ENCODE measurements at places on chromosomes 2 and 18. TPM values are rescaled to one million over a fixed set of nuclear protein-coding genes. Genes with fewer than 3 reads are reported as not detected.

- DNase-seq: no peak
These were observed 56.2 kb downstream of the CYP27C1 start for GRCh38 chr2:127163921-127164320.

DNA sequence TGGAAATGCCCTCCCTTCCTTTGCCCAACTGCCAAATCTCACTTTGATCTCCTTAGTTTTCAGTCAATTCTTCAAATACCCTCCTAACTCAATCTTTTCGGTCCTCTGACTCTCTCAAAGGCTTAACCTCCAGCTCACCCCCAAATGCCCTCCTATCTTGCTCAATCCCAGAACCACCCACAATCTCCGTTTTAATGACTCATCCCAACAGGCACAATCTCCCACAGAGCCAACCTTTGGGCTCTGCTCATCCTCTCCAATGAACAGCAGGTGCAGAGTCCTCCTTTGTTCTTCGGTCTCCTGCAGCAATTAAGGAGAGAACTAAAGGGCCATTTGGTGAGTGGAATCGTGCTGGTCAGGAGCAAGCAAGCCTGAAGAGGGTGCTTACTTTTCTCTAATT, 366.1 kb upstream of the CRIM1 start:
- DNase-seq: no peak

GRCh38 chr18:3623769-3624545, 174.0 kb downstream of the TGIF1 start:
- no peak for DNase-seq

DNA sequence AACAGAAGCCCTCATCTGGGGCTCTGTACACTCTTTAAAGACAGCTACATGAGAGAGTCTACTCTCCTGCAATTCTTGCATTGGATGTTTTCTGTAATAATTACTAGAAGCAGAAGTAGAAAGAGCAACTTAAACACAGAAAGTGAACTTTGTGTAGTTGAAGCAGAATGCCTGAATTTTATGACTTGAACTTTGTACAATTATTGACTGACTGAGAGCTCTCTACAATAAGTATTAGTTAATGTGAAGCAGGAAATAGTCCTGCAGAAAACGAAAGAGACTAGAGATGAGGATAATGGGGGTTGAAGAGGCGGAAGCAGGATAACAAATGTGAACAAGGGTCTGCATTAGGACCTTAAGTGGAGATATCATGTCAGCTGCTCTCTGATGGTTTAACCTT, 79.2 kb upstream of the STK39 start:
- DNase-seq: no peak

DNA sequence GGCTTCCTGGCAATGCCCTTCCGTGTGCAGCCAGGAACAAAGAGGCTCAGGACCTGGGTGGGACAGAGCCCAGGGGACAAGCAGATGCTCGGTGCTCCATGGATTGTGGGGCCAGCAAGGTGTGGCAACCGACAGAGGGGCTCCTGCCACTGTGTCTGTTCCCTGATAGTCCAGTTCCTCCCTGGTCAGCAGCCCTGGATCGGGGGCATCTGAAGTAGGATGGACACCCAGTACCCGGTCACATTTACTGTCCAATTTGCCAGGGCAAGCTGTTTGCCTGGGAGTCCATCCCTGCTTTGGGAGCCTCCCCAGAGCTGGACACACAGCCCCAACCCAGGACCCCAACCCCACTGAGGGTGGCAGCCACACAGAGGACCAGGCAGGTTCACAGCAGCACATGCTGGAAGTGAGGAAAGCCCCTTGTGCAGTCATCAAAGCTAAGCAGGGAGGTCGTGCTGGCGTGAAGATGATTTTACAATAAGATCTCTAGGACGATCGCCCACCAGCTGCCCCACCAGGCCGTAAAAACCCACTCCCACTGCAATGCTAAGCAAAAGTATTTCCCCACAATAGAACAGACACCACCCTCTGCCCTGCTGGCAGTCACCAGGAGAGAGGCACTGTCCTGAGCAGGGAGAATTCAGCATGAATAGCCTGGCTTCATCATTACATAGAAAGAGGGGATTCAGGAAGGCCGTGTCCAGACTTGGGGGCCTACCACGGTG, 141.7 kb downstream of the NDUFA10 start:
- no peak for DNase-seq

DNA sequence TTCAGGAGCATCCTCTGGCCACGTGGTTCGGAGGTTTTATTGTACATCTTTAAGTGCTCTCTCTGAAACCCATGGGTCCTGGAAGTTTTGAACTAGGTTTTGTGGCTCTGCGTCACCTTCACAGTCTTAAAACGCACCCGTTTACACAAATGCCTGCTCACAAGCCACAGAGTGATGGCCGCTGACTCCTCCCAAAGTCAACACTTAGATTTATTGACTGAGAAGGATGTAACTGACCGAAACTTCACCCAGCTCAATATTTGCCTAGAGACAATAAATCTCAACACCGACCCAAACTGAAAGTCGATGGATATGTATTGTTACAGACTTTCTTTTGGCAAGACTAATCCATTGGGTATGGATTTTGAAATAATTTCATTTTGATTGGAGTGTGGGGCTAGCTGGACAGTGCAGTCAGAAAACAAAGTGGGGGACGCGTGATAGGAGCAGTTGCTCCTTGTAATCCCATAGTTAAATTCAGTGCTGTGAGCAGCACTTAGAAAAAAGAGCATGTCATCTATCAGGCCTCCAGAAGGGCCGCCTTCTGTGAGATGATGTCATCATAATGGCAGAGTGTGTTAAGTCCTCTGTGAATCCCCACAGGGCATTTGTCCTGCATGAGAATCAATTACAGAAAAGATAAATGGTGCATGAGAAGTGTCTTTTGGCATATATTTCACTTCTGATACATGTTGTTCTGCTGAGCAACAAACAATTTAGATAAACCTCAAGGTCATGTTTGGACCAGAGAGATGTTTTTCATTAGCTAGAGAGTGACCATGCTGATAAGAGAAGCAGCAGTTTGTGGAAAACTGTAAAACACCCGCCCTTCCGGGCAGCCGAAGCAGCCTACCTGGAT, 183.7 kb downstream of the INO80D start:
- no peak for DNase-seq

GRCh38 chr2:170180031-170180566, 2.2 kb downstream of the MYO3B start:
- no peak for DNase-seq

DNA sequence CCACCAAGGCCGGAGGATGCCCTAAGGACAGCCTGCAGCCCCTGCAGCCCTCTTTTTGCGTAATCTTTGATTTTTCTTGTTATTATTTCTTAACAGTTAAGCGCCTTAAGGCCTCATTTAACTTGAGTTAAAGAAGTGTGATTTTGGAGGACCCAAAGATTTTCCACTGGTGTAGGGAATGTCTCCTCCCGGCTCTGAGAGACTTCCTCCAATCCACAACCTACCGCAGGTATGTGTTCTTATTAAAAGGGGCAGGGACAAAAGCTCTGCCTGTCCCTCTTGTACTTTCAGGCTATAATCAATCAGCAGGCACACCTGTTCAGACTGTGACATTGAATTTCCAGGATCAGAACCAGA, 285.1 kb downstream of the PRKCE start:
- no peak for DNase-seq

DNA sequence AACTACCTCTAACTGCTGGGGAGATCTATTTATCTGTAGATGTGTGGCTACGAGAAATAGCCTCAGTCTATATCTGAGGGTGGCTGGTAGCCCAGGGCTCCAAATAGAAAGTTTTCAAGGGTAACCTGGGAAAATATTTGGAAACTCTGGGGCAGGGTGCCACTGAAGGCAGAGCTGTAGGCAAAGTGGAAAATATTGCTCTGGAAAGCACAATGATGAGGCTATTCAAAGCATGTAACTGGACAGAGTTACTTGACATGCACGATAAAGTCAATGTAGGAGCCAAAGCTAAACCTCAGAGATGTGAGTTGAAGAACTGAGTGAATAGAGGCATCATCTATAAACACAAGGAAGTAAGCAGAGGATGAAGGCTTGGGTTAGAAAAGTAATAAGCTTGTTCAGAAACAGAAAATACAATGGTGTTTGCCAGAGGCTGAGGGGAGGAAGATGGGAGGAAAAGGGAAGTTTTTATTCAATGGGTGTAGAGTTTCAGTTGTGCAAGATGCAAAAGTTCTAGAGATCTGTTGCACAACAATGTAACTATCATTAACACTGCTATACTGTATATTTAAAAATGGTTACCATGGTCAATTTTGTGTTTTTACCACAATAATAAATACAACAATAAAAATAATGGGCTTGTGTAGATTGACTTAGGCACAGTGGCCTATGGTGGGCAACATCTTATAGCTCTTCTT, 171.6 kb downstream of the MBD2 start:
- no peak for DNase-seq

DNA sequence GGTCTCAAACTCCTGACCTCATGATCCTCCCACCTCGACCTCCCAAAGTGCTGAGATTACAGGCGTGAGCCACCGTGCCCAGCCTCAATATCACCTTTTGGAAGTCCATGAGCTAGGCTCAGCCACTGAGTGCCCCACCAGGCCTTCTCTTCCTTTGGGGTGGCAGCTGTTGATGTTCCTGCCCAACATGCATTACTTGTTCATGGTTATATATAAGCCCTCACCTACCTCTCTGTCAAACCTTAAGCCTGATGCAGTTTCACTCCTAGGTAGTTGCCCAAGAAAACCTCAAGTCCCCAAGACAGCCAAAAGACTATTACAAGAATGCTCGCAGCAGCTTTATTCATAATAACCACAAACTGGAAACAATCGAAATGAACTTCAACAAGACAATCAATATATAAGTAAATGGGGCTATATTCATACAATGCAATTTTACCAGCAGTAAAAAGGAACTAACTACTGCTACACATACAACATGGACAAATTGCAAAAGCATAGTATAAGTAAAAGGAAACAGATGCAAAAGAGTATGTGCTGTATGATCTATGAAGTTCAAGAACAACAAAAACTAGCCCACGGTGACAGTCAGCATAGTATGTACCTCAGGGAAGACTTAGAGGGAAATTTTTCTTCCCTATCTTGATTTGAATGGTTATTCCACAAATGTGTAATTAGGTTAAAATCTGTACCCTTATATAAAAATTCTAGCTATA, 59.6 kb upstream of the REL start:
- no peak for DNase-seq

GRCh38 chr2:23554054-23554697, 169.2 kb downstream of the KLHL29 start:
- DNase-seq: no peak

DNA sequence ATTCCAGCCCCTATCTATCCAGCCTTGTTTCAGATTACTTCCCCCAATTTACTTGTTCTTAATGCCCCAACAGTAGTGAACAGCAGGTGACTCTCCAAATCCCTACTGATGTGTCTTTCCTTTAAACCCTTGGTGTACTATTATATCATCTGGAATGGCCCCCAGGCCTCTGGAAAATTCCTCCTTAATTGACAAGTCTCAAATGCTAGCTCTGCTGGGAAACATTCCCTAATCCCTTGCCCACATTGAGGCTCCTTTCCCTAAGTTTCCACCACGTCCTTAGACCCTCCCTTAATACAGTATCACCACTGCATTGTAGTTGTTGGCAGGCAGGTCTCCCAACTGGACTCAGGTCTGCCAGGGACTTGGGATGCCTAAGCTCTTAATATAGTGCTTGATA, 41.0 kb downstream of the MYO3B start:
- DNase-seq: no peak

GRCh38 chr2:5188636-5189035, 503.5 kb upstream of the SOX11 start:
- DNase-seq: no peak

- DNase-seq: no peak
These were observed 724.2 kb upstream of the REG3G start for GRCh38 chr2:78301166-78301789.

GRCh38 chr2:15116830-15117229, 444.3 kb downstream of the NBAS start:
- DNase-seq: no peak

DNA sequence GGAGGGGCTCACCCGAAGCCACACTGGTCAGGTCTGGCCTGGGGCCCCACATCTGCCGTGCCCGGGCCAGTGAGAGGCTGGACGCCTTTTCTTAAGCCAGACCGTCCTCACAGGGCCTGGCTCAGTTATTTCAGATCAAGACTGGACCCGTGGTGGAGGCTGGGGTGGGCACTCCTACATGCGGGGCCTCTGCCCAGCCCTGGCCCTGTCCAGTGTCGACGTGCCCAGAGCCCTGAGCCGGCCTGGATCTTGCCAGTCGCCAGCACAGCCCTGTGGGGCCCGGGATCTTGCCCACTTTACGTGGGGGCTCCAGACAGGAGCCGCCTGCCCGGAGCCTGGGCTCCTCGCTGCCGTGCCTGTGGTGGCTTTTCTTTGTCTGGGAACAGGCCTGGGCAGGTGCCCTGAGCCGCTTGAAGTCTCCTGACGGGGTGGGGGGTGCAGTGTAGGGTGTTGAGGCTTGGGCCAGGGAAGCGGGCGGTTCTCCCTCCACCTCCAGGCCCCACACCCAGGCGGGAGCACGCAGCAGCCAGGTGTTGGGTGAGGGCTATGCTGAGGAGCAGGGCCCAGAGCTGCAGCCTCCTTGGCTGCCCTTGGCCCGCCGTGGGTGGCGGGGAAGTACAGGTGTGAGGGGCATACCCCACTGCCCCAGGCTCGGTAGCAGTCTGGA, 6.0 kb downstream of the GPC1 start:
- DNase-seq: no peak

DNA sequence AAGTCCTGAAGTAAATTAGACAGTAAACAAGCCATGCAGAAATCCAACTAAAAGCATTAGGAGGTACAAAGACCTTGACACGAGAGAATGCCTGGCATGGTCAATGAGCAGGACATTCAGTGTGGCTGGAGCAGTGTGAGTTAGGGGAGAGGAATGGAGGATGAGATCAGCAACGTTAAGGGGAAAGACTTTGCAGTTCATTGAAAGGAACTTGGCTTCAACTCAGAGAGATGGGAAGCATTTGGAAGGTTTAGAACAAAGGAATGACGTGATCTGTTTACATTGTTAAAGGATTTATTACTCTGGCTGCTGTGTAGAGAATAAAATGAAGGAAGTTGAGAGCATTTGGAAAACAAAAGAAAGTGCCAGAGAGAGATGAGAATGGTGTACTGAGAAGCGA, 621.3 kb downstream of the XIRP2 start:
- DNase-seq: no peak

GRCh38 chr2:240460253-240460711, 24.8 kb downstream of the GPC1 start:
- DNase-seq: no peak

- no peak for DNase-seq
These were observed 45.7 kb downstream of the ANKMY1 start for GRCh38 chr2:240512109-240512485.

ZNF2 gene
- total RNA-seq: 3.7 TPM

OSR1 gene
- not detected for total RNA-seq

SOCS6 gene
- total RNA-seq: not detected

EVX2 gene
- total RNA-seq: not detected

ARL5A gene
- total RNA-seq: 78.6 TPM

XDH gene
- total RNA-seq: not detected

ATP8B1 gene
- not detected for total RNA-seq

CD8B2 gene
- not detected for total RNA-seq

FBLN7 gene
- total RNA-seq: 0.25 TPM

PTH2R gene
- 0.13 TPM for total RNA-seq

CTIF gene
- 0.38 TPM for total RNA-seq

IGFBP2 gene
- 0.81 TPM for total RNA-seq

PID1 gene
- total RNA-seq: not detected

Data from OCI-LY7 (cell line).